Endothelial cell (in vitro differentiated cells): ENCODE measurements at places on chromosomes 7 and 10. TPM values are rescaled to one million over a fixed set of nuclear protein-coding genes. Genes with fewer than 3 reads are reported as not detected.

The LIPJ gene
- not detected for total RNA-seq

- DNase-seq = no peak
- H3K27me3 ChIP-seq = peaks cover 5% of the 10 kb centered on the region
- H3K4me1 ChIP-seq = peaks cover 4% of the 10 kb centered on the region
Measured at GRCh38 chr10:120940299-120940900, 89.2 kb downstream of the WDR11 start.

GRCh38 chr7:110764852-110765251, 326.1 kb upstream of the LRRN3 start:
- H3K4me3 ChIP-seq = no peak overlapping the region
- H3K27ac ChIP-seq = no peak overlapping the region
- no peaks in the 10 kb centered on the region for H3K36me3 ChIP-seq
- DNase-seq = no peak

DNA sequence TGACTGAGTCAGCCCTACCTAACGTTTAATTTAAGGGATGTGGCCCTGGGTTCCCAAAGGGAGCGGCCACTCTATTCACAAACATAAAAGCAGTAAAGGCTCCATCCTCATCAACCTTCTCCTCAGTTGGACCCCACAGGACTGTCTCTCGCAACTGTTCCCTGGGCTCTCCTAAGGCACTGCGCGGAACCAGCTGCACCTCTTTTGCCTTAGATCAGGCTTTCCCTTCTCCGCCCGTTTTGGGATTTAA, 689 bp upstream of the GTPBP4 start:
- peaks cover 16% of the 10 kb centered on the region for H3K4me1 ChIP-seq
- H3K36me3 ChIP-seq = peaks cover 4% of the 10 kb centered on the region
- H3K4me3 ChIP-seq = peak overlapping the region; percentile 99
- H3K27me3 ChIP-seq = peaks cover 8% of the 10 kb centered on the region

DNA sequence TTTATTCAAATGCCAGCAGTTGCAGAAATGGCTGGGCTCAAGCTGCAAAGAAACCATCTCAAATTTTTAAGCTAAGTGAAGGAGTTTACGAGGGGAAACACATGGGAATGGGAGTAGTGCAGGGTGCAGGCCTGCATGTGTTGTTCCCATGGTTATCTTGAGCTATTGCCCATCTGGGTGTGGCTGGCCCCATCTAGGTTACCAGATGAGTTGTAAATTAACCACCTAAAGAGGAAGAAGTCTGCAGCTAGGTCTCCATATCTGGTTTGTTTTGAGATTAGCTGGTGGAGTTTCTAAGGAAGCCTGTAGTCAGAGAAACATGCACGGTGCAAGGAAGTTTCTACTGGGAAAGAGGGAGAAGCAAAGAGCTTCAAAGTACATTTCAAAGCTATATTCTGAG, 23.3 kb upstream of the STEAP2 start:
- no peak for DNase-seq
- no peak overlapping the region for H3K27ac ChIP-seq
- H3K36me3 ChIP-seq = no peaks in the 10 kb centered on the region
- no peak overlapping the region for H3K4me3 ChIP-seq
- peaks cover 2% of the 10 kb centered on the region for H3K27me3 ChIP-seq
